ENCODE measurements at places on chromosomes 5 and 9.

DNA sequence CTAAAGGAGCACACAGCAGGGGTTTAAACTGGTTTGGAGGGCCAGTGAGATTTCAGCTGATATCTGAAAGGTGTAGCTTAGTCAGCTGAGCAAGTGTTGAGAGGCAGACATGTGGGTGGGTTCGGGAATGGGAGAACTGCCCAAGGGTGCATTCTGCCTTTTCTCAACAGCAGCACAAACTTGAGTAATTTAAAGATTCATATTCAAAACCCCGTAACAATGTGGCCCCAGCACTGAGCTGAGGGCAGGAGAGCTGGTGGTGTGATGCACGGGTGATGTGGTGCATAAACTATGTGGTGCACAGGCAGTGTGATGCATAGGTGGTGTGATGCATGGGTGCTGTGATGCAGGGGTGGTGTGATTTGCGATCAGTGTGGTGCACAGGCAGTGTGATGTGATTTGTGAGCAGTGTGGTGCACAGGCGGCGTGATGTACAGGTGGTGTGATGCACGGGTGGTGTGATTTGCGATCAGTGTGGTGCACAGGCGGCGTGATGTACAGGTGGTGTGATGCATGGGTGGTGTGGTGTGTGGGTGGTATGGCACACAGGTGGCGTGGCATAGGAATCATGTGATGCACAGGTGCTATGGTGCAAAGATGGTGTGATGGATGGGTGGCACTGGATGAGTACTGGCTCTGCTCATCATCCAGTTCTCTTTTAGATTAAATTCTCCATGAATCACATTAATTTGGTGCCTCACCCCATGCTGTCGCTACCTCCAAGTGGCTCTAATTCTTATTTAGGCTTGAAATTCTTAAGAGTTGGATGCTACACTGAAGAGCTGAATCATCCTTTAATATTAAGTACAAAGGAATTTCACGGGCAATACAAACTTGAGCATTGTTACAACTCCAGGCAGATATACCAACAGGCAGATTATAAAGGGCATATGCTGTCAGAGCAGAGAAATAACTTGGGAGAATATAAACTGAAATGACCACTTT is 53.6 kb downstream of the DAP start:
- no peak for DNase-seq

DNA sequence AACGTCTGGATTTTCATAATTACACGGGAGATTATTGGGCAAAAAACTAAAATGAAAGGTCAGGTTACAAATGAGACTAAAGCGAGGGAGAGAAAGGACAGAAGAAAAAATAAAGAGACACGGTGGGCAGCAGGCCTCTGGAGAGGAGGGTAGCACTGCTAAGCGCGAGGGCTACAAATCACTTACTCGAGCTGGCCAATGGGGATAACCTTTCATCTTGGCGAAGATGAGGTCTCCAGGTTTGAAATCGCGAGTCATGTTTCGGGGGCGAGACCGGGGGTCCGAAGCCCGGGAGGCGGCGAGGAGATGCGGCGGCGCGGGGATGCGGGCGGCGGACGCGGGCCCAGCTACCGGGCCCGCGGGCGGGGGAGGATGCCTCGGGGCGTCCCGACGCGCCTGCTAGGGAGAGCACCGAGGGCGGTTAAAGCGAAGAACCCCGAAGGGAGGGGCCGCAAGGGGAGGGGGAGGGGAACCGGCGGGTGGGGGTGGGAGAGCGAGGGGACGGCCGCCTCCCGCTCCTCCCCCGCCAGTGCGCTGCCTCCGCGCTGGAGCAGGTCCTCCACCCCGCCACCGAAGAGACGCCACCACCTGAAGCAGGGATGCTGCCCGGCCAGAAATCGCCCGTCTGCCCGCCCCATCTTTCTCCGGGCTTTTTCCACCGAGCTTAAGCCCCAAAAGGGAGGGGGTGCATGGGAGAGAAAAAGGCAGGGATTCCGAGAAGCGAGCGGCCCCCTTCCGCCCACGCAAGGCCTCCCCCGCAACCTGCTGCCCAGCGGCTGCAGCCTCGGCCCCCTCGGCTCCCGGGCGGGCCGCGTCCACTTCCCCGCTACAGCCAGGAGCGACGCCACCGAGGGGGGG is 610 bp downstream of the PSIP1 start:
- DNase-seq, result no peak

DNA sequence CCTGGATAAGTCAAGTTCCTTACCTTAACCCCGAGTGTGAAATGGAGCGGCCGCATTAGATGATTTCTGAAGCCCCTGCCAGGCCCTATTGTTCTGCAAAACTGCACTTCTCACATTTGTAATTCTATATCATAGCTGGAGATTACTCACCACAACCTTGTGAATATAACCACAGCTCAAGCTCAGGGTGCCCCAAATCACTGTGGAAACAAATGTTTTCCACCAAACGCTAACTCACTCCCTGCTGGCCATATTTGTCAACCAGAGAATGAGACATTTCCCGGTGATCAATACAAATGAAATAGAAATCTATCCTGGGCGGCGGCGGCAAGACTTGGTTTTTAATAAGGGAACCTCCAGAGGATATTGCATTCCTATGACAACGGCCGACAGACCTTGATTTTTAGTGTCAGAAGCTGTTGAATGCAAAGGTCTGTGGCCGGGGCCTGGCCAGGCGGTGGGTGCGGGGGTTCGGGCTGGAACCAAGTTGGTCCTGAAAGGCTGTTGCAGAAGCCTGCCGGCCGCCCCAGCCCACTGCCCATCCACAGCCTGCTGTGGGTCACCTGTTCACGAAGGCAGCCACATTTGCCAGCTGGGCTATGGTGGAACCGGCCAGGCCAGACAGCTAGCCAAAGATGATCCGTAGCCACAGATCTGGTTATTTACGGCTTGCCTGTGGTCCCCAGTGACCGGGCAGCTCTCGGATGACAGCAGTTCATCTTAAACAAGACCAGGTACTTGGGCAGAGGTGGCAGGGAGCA is 93.9 kb upstream of the LMX1B start:
- DNase-seq, result no peak

DNA sequence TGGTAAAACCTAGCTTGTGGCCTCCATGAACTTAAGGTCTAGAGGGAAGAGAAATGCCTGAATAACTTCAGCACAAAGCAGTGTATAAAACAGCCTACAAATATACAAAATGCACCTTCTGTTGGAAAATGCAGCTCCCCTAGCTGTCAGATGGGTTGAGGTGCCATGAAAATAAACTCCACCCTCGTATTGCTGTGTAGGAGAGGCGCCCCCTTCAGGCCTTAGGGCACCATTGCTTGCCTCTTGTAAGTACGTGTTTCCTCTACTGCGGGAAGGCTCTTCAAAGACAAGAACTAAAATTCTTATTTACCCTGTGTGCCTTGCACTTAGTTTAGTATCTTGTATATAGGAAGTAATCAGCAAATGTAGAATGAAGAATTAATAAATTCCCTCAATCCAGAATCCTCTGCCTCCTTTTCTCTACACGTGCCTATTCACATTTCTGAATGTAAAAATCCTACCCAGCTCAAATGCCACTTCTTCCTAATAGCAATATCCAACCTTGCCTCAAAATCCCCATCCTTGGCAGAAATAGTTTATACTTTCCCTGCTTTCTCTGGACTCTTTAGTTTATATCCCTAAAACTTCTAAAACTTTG is 393.7 kb upstream of the PDE4D start:
- DNase-seq, result no peak

DNA sequence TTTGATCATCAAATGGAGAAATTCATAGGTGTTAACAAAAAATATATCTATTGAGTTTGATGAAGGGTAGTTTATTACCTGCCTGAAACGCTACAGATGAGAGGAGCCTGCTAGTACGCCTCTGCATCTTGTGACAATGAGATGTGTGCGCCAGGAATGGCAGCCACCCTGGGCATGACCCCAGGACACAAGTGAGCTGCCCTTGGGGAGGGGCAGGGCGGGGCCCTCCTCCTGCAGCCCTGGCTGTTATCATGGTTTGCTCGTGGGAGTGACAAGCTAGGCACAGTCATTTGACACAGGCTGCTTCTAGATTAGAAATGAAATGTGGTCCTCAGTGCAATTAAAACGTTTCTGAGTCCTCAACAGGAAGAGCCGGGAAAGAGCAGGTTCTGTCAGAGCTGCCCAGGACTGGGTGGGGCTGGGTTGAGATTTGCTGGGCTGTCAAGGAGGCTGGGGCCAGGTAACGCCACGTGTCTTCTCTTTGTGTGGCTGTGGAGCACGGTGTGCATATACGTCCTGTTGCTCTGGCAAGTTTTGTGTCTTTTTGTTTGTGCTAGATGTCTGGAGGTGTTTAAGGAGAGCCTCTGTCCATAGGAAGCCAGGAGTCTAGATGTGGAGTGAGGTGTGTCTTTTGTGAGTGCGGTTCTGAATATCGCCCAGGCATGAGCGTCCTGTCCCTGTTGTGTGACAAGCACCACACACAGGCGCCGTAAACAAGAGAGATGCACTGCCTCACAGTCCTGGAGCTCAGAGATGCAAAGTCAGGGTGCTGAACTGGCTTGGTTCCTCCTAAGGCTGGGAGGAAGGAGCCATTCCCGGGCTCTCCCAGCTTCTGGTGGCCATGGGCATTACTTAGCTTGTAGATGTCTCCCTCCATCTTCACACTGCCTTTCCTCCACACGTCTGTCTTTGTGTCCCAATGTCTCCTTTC is 129.0 kb upstream of the IRX4 start:
- no peak for DNase-seq

- no peak for DNase-seq
These were observed 215.6 kb upstream of the DMAC1 start for GRCh38 chr9:8014997-8015682.

DNA sequence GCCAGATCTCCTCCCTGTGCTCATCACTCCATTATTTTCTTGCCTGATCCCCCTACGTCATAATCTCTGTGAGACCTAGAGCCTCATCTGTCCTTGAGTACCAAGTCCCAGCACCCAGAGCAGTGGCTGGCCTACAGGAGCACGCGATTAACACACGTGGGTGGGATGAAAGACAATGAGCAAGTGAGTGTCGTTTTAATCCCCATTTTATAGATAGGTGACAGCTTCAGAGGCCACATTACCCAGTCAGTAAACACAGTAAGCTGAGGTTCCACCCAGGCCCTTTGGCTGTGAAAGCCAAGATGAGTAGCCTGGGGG is 17.3 kb downstream of the TRUB2 start:
- DNase-seq, result no peak

DNA sequence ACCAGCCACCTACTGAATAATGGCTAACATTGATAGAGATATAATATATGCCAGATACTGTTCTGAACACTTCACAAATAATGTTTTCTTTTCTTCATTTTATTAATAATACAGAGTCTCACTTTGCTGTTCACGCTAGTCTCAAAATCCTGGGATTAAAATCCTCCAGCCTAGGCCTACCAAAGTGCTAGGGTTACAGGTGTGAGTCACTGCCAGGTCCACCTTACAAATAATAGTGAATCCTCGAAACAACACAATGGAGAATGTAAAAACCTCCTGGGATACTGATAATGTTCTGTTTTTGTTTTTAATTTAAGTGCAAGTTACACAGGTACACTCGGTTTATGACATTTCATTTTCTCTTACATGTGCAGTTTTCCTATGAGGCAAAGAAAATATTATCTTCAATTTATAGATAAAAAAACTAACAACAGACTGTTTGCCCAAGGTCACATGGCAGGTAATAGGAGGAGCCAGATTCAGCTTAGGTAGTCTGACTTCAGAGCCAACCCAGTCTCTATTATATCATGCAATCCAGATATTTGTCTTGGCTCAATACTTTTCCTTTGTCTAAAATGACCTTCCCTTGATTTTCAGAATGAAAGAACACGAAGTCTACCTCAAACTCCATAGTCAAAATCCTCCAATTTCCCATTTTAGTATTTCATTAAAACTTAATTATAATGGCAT is 7.8 kb downstream of the ZFR start:
- no peak for DNase-seq

- DNase-seq, result no peak
These were observed 9.5 kb upstream of the GLDC start for GRCh38 chr9:6655036-6655435.

DNA sequence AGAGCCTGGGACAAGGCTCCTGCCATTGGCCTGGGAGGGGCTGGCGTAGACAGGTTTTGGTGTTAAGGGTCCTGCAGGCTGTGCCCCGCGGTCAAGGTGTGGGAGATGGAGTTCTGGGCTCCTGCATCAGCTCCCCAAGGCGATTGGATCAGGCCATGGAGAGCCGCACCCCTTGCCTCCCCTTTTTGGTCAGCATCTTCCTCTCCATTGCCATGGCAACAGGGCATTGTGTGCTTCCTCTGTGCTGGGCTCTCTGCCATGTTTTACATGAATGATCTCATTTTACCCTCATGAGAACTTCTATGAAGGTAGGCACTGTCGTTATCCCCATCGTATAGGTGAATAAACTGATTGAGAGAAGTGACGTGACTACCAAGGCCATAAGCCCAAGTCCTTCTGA is 344.3 kb upstream of the CLINT1 start:
- DNase-seq, result no peak

- no peak for DNase-seq
These were observed 61.3 kb upstream of the MTAP start for GRCh38 chr9:21741151-21741550.

DNA sequence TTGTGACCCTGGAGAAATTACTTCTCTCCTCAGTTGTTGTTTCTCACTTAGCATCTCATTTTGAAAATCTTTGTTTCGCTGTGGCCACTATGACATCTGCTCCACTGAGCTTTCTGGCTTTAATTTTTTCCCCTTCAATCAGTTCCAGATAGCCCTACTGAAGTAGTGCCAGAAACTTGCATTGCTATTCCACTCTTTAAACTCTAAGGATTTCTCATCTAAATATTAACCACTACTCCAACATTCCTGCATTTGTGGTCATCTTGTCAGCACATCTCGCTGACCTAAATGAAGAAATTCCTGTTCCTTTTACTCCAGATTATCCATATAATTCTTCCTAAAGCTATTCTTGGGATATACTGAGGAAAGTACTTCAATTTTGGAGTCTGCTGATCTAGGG is 15.3 kb upstream of the NOL6 start:
- no peak for DNase-seq

- DNase-seq, result no peak
These were observed 227.8 kb downstream of the TRPM3 start for GRCh38 chr9:70893580-70894122.

DNA sequence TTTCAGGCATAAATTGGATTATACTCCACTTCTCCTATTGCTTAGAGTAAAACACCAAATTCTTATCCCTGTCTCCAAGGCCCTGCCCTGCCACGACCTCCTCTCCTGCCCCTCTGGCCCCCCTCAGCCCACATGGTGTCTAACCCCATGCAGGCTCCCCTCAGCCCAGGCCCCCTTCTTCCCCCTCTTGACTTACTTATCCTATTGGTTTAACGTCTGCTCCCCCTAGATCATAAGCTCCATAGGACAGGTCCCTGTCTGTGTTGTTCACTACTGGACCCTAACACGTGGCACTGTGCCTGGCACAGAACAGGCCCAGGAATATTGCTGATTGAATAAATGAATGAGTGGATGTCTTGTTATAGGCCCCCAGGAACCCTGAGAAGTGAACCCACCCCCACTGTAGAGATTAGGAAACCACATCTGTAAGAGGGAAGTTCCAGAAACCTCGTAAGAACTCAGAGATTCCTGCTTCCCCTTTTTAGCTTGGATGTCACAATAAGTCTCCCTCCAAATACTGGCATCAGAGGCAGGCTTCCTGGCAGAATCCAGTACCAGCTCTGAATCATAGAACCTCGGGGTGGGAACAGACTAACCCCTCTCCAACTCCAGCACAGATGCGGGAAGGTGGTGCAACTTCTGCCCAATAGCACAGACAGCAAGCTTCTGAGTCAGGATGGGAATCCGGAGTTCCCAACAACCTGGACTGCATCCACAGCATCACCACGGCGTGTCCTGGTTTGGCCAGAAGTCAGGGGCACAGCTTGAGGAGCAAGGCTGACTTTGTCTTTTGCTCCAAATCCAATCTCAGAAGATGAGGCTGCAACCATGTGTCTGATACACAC is 31.5 kb downstream of the HRH2 start:
- DNase-seq, result no peak

- DNase-seq, result no peak
These were observed 195.0 kb downstream of the ADAMTSL1 start for GRCh38 chr9:18668944-18669343.

All from NCI-H1694 (cell line).